ENCODE measurements at places on chromosomes 6 and 20. TPM values are rescaled to one million over a fixed set of nuclear protein-coding genes. Genes with fewer than 3 reads are reported as not detected.

DNA sequence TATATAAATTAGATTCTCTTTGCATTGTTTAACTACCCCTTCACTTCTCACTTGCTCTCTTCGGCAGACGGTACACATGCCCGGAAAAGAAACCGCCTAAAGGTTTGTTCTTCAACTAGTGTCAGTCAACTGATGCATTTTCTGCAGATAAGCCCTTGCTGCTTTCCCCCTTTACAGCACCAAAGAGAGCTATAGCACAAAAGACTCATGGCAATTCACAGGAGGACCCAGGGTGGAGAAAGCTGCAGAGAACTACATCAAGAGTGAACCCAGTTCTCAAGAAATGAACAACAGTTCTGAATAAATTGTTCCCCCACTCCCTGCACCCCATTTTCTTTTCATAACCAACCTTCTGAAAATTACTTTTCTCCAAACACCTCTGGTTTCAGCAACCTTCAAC is 8.9 kb downstream of the CD164 start:
- no peak for DNase-seq

DNA sequence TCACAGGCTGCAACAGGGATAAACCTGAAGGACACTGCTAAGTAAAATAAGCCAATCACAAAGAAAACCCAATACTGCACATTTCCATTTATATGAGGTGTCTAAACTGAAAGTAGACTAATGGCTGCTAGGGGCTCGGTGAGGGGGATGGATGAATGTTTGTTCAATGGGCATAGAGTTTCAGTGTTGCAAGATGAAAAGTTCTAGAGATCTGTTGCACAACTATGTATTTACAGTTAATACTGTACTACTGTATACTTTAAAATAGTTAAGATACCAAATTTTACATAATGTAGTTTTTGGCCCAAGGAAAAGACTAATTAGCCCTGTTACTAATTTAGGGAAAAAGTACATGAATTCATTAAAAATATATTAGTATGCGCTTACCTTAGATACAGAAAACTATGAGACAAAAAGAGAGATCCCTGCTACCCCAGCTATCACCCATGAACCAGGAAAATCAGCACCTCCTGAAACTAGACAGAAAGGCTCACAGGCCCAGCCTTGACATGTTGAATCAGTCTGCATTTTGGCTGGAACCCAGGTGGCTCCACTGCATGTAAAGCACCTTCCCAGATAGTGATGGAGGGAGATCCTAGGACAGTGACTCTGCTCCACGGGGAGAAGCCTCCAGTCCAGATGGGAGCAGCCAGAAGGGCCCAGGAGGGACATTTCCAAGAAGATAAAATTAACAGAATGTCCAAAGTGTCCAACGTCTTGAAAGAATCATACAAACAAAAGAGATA is 16.1 kb downstream of the HLA-F start:
- DNase-seq = no peak

DNA sequence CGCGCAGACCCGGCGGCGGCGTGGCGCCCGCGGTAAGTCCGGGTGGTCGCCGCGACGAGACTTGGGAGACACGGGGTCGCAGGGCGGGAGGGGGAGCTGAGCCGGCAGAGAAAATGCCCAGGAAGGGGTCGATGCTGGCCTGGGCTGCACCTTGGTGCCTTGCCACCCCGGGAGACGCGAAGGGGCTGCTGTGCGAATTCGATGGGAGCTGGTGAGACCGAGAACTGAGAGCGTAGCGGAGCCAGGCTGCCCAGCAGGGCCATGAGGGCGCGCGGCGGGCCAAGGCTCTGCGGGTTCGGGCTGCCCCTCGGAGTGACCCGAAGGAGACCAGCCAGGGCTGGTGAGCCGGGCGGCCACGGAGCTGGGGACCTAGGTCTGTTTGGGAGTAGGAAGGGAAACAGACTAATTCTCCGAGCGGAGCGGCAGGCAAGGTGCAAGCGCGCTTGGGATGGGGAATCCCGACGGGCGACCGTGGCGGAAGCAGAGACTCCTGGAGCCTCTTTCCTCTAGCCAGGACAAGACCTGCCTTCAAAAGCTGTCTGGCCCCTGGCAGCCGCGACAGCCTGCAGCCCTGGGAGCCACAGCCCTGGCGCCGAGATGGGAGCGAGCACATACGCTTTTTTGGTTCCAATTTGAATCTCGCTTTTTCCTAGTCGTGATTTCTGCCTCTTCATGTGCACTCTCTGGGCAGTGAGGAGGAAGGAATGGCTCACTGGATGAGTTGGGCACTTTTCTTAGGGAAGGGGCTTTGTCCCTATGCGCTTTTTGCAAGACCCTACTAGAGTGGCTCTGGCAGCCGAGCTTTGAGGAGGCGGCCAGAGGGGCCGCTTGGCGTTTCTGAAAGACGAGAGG is 691 bp downstream of the SYNDIG1 start:
- no peak for DNase-seq

GRCh38 chr6:158825951-158826306 is 6.8 kb upstream of the EZR start:
- peak; percentile 69 for DNase-seq

Gene GSTA2
- not detected for total RNA-seq

- no peak for DNase-seq
Measured at GRCh38 chr6:35508027-35508426, 4.7 kb downstream of the TULP1 start.
